CD4-positive, alpha-beta T cell treated with Interleukin-1 beta for 1 hour (primary cell): ENCODE measurements at places on chromosomes 12 and 14.

DNA sequence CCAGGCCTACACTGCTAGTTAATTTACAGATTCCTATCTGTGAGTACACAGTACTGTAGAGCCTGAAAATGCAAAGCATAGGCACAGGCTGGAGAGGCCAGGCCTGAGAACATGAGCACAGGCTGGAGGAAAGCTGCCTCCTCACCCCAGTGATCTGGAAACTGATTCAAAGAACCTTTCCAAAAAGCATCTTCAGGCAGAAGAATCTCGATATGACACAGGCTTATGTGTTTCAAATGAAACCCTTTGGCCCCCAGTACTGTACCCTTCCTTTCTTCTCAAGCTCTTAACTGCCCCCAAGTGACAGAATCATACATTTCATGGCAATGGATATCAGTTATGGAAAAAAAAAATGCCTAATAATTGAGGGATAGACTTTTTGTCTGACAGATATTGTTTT, 122.0 kb downstream of the KCNC2 start:
- no peak for DNase-seq

- DNase-seq: no peak
Measured at GRCh38 chr12:48053883-48054282, 49.6 kb upstream of the COL2A1 start.

DNA sequence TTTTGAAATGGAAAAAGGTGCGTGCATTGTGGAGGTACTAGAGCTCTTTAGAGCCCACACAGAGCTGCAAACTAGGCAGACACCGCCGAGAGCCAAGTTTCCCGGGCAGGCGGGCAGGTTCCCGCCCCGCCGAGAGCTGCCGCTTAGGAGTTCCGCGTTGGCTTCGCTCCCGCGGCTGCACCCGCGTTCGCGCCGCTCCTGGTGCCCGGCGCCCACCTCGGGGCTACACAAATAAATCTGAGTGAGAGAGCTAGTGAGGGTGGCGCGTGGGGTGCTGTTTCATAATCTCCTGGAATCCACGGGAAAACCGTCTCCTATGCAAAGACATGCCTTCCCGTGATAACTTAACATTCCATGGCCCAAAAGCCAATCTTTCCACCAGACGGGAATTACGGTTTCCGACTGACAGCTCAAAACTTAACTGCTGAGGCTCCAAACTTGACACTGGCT, 645 bp downstream of the KITLG start:
- DNase-seq: no peak

GRCh38 chr14:79971330-79971729, 240.0 kb downstream of the DIO2 start:
- no peak for DNase-seq

DNA sequence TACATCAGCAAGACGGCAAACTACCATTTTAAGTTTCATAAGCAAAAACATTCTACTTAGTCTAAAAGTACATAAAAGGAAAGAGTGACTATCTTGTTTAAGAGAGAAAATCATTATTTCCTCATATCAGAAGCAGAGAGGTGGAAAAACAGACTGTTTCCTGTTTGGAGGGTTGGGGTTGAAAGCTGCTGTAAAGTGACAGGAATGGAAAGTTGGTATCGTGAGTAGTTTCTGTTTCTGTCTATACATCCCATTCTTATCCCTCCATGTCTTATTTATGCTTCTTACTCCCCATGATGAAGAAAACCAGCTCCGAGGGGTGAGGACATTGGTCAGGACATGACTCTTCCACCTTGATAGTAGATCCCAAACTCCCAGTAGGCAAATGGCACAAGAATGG, 216.5 kb downstream of the EGLN3 start:
- no peak for DNase-seq
